Testis (tissue), 5 donors: ENCODE measurements at places on chromosomes 12 and 14. TPM values are rescaled to one million over a fixed set of nuclear protein-coding genes. Genes with fewer than 3 reads are reported as not detected.
A peak's percentile ranks its signal among the peaks of the same experiment; 100 is the strongest.

Gene STON2
- polyA plus RNA-seq: 8.3 TPM

Gene AICDA
- polyA plus RNA-seq: 0.11 TPM

Gene LALBA
- 4.7 TPM for polyA plus RNA-seq

Gene CYP46A1
- polyA plus RNA-seq: 2.5 TPM

DNA sequence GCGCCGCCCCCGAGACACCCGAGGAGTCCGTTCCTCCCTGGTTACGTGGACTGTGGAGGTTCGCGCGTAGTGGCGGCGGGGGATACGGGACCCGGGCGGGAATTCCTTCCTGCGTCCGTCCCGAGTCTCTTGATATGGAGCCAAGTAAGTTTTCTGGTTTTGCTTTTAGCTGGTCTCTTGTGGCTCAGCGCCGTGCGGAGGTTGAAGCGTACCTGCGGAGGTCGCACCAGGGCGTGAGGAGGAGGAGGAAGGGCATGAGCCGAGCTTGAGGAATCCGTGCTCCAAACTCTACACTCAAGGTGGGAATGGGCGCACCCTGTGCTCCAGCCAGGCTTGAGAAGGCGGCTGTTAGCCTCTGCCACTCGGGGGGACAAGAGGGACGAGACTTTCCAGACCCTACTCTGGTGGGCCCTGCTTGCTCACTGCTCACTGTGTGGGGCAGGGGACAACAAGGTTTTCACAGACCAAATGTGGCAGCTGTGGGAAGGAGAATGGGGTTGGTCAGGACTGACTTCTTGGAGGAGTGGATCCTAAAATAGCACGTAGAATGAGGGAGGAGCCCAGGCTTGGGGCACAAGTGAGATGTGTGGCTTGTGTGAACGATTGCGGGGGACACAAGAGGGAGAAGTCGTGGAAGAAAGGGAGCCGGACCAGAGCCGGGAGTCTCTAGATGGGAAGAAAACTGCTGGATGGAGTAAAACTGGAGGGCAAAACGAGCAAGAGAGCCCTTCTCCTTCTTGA is 577 bp downstream of the ATG101 start:
- peaks cover 28% of the 10 kb centered on the region for H3K4me1 ChIP-seq
- H3K27ac ChIP-seq: peak overlapping the region; percentile 88
- peak overlapping the region; percentile 81 for H3K4me3 ChIP-seq

DNA sequence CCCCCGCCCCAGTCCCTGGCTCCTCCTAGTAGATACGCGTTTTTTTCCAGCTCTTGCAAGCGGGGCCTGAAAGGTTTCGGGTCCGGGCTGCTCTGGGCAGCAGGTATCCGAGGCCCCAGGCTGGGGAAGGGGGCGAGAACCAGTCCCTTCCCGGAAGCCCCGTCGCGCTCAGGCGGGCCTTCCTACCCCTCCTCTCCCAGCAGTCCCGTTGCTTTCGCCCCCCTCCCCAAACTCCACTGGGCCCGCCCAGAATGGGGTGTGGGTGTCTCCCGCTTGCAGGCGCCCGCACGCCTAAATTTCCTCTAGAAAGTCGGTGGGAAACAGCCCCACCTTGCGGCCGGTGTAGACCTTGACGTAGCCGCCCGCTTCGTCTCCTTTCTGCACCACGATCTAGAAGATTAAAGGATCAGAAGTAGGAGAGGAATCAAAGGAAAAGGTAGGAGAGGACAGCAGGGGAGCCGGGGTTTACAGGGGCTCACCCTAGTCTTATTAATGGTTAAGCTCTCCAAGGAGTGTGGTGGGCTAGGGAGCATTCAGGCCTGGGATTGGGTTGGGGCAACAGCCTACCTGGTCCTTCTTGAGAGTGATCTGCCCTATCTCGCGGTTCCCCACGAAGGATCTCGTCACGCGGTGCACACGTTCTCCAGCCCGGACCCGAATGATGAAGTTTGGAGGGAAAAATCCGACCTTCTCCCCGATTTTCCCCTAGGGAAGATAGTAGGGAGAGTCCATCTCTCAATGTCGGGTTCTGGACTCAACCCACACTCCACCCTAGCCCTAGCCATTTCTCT is 7.3 kb downstream of the STAC3 start:
- no peaks in the 10 kb centered on the region for H3K27me3 ChIP-seq
- peak; percentile 76 for DNase-seq
- H3K27ac ChIP-seq: no peak overlapping the region
- no peaks in the 10 kb centered on the region for H3K36me3 ChIP-seq
- H3K4me1 ChIP-seq: peaks cover 25% of the 10 kb centered on the region

DNA sequence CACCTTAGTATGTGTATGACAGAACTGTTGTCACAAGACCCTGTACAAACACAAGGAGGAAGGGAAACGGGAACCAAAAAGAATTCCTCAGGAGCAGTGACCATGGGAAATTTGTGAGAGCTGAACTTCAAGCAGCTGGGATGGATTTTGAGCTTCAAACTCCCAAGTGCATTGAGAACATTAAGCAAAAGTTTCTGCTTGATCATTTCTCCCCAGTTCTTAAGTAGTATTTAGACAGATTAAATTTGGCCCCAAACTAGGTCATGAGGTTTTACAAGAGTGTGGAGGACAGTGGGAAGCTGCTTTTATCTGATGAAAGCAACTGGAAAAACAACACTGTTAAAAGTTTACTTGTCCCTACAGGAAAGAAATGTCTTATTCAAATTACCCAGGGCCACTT is 206.0 kb upstream of the DCN start:
- peak overlapping the region; percentile 5 for H3K27ac ChIP-seq
- H3K4me1 ChIP-seq: peaks cover 16% of the 10 kb centered on the region
- no peaks in the 10 kb centered on the region for H3K27me3 ChIP-seq
- H3K4me3 ChIP-seq: no peak overlapping the region

DNA sequence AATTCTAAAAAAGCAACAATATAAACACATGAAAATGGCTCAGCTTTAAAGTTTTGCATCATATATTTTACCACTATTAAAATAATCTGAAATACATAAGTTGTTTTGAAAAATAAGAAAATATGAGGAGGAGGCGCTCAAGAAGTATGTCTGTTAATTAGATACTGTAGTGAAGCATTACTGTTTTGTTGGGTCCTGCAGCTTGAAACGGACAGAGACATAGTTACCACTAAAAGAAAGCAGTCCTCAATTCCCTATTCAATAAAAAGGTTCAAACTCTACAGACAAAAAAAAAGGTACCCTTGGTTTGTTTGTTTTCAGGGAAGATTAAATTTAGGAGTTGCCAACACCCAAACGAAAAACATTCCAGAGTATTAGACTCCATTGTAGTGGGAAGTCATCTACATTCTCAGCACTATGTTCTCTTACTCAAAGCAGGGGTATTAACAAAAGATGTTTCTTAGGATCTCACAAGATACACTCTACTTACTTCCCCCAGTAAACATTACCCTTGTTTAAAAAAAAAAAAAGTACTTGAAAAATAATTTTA is 3.0 kb downstream of the PAWR start:
- H3K27ac ChIP-seq: peak overlapping the region; percentile 96

DNA sequence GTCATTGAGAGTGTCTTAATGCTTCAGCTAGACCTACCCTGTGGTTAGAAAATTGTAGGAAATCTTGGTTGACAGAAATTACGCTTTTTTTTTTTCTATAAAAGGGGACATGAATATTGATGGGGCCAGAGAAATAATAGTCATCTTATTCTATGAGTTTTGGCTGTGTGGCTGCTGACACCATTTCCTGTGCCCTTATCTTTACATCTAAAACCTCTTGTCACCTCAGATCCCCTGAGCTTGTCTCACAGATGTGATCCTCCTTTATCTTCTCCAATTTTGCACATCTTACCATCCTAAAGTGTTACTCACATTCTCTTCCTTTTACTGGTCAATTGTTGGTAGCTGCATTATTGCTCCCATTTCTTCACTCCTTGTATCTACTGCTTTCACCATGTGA is 36.1 kb downstream of the ASCL1 start:
- H3K27ac ChIP-seq: no peak overlapping the region
- no peak for DNase-seq
- no peaks in the 10 kb centered on the region for H3K36me3 ChIP-seq
- H3K4me3 ChIP-seq: no peak overlapping the region

GRCh38 chr12:52515927-52516831 is 4.0 kb downstream of the KRT5 start:
- H3K36me3 ChIP-seq: no peaks in the 10 kb centered on the region
- H3K4me3 ChIP-seq: no peak overlapping the region
- H3K27me3 ChIP-seq: no peaks in the 10 kb centered on the region
- peak; percentile 8 for DNase-seq
- H3K4me1 ChIP-seq: no peaks in the 10 kb centered on the region
- no peak overlapping the region for H3K27ac ChIP-seq

- no peak overlapping the region for H3K4me3 ChIP-seq
- no peaks in the 10 kb centered on the region for H3K27me3 ChIP-seq
- peak overlapping the region; percentile 17 for H3K27ac ChIP-seq
These were observed 38.3 kb downstream of the LRCOL1 start for GRCh38 chr12:132572106-132572505.

DNA sequence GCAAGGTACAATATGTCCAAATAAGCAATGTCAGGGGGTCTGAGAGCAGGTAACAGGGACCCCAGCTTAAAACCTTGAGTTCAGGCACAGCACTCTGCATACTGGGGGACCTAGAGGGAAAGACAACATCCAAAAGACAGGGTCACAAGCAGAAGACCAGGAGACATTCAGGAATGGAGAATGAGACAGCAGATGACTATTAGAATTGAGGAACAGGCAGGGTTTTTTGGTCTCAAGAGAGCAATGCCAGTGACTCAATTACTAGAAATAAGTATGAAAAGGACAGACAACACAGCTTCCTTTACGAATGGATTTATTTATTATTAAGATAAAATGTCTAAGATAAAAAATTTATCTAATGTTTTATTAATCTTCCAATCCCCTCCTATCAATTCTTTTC is 223.0 kb downstream of the PTPRO start:
- peaks cover 5% of the 10 kb centered on the region for H3K4me1 ChIP-seq
- no peaks in the 10 kb centered on the region for H3K27me3 ChIP-seq
- H3K4me3 ChIP-seq: no peak overlapping the region
- H3K27ac ChIP-seq: no peak overlapping the region
- no peak for DNase-seq

DNA sequence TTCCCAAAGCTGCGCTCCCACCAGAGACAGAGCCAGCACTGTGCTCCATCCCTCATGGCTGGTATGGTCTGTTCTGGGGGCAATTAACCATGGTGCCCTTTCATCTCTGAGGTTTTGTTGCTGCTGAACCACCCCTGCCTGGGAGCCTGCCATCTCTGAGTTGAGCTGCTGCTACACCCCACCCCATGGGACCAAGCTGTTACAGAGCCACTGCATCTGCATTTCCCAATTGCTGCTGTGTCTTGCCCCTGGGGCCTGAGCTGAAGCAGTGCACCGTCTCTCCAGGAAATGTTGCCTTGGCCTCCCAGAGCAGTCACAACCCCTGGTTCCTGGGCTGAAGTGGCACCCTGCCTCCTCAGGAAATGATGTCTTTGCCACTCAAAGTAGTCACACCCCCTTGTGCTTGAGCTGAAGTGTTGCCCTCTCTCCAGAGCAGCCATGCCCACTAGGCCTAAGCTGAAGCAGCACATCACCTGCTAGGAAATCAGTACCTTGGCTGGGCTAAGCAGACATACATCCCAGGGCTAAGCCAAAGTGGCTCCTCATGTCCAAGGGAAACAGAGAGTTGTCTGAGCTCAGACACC is 140.3 kb downstream of the RERGL start:
- no peaks in the 10 kb centered on the region for H3K27me3 ChIP-seq
- no peak for DNase-seq
- H3K27ac ChIP-seq: no peak overlapping the region
- H3K4me3 ChIP-seq: no peak overlapping the region

- no peaks in the 10 kb centered on the region for H3K27me3 ChIP-seq
- peaks cover 19% of the 10 kb centered on the region for H3K4me1 ChIP-seq
- no peak overlapping the region for H3K27ac ChIP-seq
- no peaks in the 10 kb centered on the region for H3K36me3 ChIP-seq
- no peak overlapping the region for H3K4me3 ChIP-seq
These were observed 84.1 kb upstream of the TRAF3 start for GRCh38 chr14:102693006-102693755.

DNA sequence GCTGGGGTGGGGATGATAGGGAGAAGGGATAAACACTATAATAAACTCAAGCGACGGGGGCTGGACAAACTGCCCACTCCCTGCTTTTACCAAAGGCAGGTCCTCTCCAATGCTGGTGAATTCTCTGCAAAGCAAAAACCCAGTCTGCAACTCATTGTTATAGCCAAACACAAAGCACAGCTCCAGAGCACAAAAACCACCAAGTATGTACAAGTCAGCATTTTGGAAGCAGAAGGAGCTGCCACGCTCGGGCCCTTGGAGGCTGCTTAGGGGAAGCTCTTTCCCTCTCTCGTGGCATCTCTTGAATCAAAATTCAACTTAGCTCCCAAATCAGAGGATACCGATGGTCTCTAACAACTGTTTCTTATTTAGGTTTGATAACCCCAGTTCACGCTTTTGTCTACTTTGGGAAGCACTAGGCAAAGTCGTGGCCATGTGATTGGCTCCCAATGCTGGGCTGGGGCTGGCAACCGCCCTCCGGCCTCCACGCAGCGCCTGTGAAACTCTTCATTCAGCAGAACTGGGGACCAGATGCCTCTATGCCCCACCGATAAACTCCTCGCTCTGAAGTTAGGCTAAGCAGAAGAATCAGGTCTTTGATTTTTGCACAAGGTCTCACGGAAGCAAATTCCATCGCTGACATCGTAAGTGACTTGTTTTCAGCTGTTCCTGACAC is 158.5 kb upstream of the FOXN3 start:
- no peak overlapping the region for H3K27ac ChIP-seq

GRCh38 chr14:98195256-98195655 is 1076.7 kb downstream of the BCL11B start:
- H3K36me3 ChIP-seq: no peaks in the 10 kb centered on the region
- no peak overlapping the region for H3K27ac ChIP-seq
- H3K27me3 ChIP-seq: no peaks in the 10 kb centered on the region
- no peak overlapping the region for H3K4me3 ChIP-seq
- no peak for DNase-seq
- no peaks in the 10 kb centered on the region for H3K4me1 ChIP-seq

GRCh38 chr14:22900081-22900799 is 17.2 kb downstream of the REM2 start:
- H3K4me1 ChIP-seq: no peaks in the 10 kb centered on the region
- no peak overlapping the region for H3K27ac ChIP-seq
- no peaks in the 10 kb centered on the region for H3K27me3 ChIP-seq
- DNase-seq: peak; percentile 51
- no peak overlapping the region for H3K4me3 ChIP-seq

DNA sequence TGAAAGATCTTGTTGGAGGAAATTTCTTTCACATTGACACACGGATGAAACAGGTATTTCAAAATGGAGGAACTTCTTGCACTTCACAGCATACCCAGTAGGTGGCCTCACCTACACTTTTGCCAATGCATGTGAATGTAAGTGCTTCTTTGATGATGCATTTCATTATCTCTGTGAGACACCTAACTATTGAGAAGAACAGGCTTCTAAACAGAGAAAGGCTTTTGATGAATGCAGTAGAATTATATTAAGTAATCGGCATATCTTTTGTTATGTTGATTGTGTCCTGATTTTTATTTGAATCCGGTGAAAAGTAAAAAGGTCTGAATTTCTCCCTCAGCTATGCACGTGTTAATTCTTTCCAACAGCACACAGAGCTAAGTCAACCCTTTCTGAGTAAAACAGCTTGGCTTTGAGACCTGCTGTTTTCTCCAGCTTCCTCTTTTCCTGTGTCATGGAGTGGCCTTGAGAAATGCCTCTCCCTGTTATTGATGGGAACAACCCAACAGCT is 399.0 kb downstream of the NAV3 start:
- H3K36me3 ChIP-seq: no peaks in the 10 kb centered on the region
- peak; percentile 66 for DNase-seq
- H3K27ac ChIP-seq: no peak overlapping the region
- H3K4me3 ChIP-seq: no peak overlapping the region
- H3K4me1 ChIP-seq: peaks cover 5% of the 10 kb centered on the region
- H3K27me3 ChIP-seq: no peaks in the 10 kb centered on the region
